Progenitor cell of endocrine pancreas (in vitro differentiated cells): ENCODE measurements at places on chromosomes 6 and 20. TPM values are rescaled to one million over a fixed set of nuclear protein-coding genes. Genes with fewer than 3 reads are reported as not detected.

LY6G5B gene
- total RNA-seq, result 24.8 and 30.6 TPM in 2 replicates

SCRT2 gene
- total RNA-seq, result not detected in 2 replicates

GABRR2 gene
- 0.47 and 0.53 TPM in 2 replicates for total RNA-seq

OPN5 gene
- 0.09 TPM in 1 of 2 replicates, not detected in the other for total RNA-seq

SIRPB2 gene
- total RNA-seq, result not detected in 2 replicates

AIF1 gene
- 1.7 and 3.1 TPM in 2 replicates for total RNA-seq

GPR6 gene
- not detected in 2 replicates for total RNA-seq

DNA sequence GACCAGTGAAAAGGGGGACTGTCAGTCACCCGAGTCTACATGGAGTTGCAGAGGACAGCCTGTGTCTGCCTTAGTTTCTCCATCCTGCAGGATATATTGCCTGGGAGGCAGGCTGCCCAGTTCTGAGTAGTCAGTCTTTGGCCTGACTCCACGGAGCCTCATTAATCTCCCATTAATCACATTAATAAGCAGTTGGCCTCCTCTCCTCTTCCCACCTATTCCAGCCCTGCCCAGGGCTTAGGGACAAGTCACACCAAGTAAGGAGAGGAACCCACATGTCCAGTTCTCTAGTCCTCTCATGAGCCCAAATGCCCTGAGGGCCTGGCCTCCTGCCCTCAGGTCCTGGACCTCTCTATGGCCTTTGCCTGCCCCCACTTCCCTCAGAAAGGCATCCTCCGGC is 1.3 kb upstream of the MUCL3 start:
- no peak overlapping the region for H3K27ac ChIP-seq
- H3K4me1 ChIP-seq, result peaks cover 11% of the 10 kb centered on the region
- H3K36me3 ChIP-seq, result no peaks in the 10 kb centered on the region
- no peak overlapping the region for H3K4me3 ChIP-seq
- no peak for DNase-seq
- H3K27me3 ChIP-seq, result peaks cover 21% of the 10 kb centered on the region

- no peak overlapping the region for H3K4me3 ChIP-seq
- peaks cover 8% of the 10 kb centered on the region for H3K4me1 ChIP-seq
- no peak for DNase-seq
- peaks cover 15% of the 10 kb centered on the region for H3K36me3 ChIP-seq
Observed at GRCh38 chr6:17413313-17413750, 19.9 kb downstream of the CAP2 start.

GRCh38 chr20:41462372-41463161 is 95.9 kb upstream of the EMILIN3 start:
- no peak for DNase-seq
- no peaks in the 10 kb centered on the region for H3K4me1 ChIP-seq
- no peak overlapping the region for H3K4me3 ChIP-seq
- no peaks in the 10 kb centered on the region for H3K27me3 ChIP-seq
- no peak overlapping the region for H3K27ac ChIP-seq

- peaks cover 5% of the 10 kb centered on the region for H3K27me3 ChIP-seq
- H3K4me1 ChIP-seq, result no peaks in the 10 kb centered on the region
- no peak overlapping the region for H3K4me3 ChIP-seq
- no peaks in the 10 kb centered on the region for H3K36me3 ChIP-seq
- DNase-seq, result no peak
Observed at GRCh38 chr6:32045811-32046449, 7.7 kb downstream of the CYP21A2 start.

GRCh38 chr20:36472637-36473090 is 68.7 kb upstream of the MYL9 start:
- H3K4me3 ChIP-seq, result no peak overlapping the region
- H3K27me3 ChIP-seq, result no peaks in the 10 kb centered on the region
- peaks cover 49% of the 10 kb centered on the region for H3K4me1 ChIP-seq
- no peak for DNase-seq
- peak overlapping the region; percentile 46 for H3K27ac ChIP-seq
- H3K36me3 ChIP-seq, result peaks cover 4% of the 10 kb centered on the region

GRCh38 chr6:161233986-161234661 is 39.7 kb downstream of the AGPAT4 start:
- H3K4me3 ChIP-seq, result no peak overlapping the region
- peaks cover 13% of the 10 kb centered on the region for H3K4me1 ChIP-seq
- DNase-seq, result no peak
- peaks cover 13% of the 10 kb centered on the region for H3K36me3 ChIP-seq

DNA sequence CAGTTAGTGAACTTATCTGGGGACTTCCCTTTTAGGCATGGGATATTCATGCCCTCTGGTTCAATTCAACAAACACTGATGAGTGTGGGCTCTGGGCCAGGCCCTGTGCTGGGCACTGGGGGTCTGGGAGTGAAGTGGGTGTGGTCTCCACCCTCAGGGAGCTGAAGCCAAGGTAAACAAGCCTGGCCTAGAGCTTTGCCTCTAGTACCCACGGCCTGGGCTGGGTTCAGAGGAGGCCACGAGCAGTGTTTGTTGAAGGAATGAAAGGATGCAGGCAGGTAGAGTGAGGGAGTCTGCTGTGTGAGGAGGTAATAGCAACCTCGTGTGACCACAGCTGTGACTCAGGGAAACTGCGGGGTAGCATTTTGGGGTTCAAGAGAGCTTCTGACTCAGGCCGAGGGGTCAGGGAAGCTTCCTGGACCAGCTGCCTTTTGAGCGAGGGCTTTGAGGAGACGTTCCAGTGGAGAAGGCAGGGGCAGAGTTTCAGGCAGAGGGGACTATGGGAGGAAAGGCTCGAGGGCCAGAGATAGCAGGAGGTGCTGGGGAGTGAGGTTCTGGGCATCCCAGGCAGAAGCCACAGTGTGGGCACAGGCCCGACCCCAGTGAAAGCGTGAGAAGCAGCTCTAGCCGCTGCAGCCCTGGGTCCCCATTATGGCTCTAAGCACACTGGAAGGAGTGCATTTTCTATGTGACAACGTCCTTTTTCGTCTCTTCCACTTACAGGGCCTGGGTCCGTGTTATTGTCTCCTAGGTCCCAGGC is 5.6 kb downstream of the MYLK2 start:
- peaks cover 12% of the 10 kb centered on the region for H3K27me3 ChIP-seq
- H3K4me3 ChIP-seq, result no peak overlapping the region
- H3K27ac ChIP-seq, result no peak overlapping the region
- no peak for DNase-seq
- H3K36me3 ChIP-seq, result no peaks in the 10 kb centered on the region
- H3K4me1 ChIP-seq, result no peaks in the 10 kb centered on the region

DNA sequence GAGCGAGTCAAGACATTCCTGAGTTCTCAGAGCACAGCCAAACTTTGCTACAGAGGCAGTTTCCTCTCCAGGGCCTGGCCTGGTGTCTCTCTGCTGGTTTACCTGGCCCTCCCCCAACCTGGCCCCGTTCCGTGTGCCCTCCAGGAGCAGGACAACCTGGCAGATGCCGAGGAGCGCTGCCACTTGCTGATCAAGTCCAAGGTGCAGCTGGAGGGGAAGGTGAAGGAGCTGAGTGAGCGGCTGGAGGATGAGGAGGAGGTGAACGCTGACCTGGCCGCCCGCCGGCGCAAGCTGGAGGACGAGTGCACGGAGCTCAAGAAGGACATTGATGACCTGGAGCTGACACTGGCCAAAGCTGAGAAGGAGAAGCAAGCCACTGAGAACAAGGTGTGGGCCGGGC is 39.5 kb downstream of the MYH7B start:
- no peaks in the 10 kb centered on the region for H3K4me1 ChIP-seq
- no peaks in the 10 kb centered on the region for H3K27me3 ChIP-seq
- H3K27ac ChIP-seq, result no peak overlapping the region
- H3K4me3 ChIP-seq, result no peak overlapping the region
- peaks cover 33% of the 10 kb centered on the region for H3K36me3 ChIP-seq
